ENCODE measurements at places on chromosomes 1 and 21.

DNA sequence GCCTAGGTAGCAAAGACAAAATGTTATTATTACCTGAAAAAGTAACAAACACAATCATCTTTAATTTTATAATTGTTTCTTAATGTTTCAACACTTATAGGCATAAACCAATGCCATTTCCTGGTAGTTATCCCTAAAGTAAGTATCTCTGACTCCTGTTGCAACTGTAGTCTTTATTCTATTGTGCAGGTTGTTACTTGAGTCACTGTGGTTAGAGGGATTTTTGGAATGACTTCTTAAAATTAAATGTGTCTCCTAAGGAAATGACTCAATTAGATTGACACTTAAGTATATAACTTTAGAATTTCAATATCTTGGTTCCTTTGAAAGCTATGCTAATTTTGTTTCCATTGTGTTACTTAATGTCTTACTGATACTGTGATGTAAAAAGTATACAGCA, 143.9 kb downstream of the PHTF1 start:
- no peak for DNase-seq

- DNase-seq, result no peak
These were observed at the start of gene EPHB2 for GRCh38 chr1:22710701-22711049. TSS of gene EPHB2 (plus strand) at chr1:22710839. CDS start at chr1:22710983, 144 bp downstream.

DNA sequence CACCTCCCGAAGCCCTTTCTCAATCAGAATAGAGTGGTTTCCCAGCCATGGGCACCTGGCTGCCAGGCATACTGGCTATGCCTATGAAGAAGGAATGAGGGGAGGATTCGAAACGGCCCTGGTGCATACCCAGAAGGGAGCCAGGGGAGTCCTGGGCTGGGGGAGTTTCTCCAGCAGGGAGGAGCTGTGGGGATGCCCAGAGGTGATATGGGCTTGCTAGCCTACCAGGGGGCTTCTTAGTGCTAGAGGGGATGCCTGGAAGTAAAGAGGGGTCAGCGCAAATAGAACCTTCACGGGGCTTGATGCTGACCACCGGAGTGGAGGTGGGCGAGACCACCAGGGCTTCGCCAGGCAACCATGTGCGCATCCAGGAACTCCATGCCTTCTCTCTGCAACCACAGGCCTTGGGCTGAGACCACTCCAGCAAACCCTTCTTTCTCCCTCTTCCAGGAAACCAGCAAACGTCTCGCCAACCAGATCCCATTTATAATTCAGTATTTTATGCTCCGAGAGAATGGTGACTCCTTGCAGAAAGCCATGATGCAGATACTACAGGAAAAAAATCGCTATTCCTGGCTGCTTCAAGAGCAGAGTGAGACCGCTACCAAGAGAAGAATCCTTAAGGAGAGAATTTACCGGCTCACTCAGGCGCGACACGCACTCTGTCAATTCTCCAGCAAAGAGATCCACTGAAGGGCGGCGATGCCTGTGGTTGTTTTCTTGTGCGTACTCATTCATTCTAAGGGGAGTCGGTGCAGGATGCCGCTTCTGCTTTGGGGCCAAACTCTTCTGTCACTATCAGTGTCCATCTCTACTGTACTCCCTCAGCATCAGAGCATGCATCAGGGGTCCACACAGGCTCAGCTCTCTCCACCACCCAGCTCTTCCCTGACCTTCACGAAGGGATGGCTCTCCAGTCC, 18.2 kb upstream of the MX1 start:
- no peak for DNase-seq

DNA sequence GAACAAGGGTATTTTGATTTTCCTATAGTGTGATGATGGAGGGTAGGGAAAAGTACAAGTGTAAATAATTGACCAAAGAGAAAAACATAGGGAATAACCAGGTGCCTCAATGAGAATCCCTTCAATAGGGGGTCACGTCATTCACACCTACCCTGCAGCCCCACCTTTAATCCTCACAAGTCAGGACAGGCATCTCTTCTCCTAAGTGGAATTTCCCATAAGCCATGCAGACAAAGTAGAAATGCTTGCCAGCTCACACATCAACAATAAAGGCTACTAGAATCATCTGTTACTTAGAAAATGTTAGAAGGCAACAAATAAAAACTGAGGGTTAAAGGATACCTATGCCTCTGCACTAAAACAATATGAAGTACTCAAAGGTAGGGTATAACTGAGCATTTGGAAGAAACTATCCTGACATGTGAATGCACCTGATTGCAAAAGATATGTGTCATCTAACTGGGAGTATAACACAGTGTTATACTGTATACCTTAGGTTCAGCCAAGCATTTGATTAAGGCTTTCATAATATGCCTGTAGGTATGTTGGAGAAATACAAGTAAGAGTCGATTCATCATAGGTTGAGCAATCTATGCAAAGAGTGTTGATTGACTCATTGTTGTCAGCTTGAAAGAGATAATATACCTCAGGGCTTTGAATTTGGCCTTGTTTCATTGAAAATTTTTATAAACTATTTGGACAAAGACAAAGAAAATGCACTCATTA, 32.4 kb upstream of the ATP1A1 start:
- no peak for DNase-seq

GRCh38 chr1:36154765-36155407, 1.1 kb upstream of the MAP7D1 start:
- DNase-seq, result peak; percentile 61

DNA sequence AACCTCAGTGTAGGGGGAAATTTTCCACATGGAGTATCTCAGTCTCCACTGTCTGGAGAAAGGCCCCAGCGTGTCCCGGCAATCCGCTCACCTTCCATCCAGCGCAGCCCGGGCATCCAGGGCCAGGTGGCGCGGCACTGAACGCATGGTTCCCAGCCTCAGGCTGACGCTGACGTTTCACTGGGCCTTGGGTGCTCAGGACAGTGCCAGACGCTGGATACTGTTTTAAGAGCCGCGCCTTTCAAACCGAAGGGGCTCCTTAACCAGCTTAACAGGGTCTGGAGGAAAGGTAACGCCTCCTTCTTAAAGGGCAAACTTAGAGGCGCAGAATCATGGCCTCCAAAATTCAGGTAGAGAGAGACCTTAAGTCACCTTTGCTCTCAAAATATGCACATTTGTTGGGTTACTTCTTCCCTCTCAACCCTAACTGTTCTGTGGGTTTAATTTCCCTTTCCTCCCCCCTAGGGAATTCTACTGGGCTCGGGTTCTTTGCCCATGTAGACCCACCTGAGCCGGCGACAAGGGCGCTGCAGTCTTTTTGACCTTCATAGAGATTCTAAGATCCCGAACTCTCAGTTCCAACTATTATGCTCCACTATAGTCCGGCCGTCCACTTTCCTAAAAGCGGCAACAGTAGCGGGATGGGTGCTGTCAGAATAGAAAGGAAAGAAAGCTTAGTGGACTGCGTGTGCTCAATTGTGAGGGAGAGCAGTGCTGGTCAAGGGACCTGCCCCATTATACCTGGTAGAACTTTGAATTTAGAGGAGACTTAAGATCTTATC, 3.5 kb upstream of the LHX9 start:
- no peak for DNase-seq

DNA sequence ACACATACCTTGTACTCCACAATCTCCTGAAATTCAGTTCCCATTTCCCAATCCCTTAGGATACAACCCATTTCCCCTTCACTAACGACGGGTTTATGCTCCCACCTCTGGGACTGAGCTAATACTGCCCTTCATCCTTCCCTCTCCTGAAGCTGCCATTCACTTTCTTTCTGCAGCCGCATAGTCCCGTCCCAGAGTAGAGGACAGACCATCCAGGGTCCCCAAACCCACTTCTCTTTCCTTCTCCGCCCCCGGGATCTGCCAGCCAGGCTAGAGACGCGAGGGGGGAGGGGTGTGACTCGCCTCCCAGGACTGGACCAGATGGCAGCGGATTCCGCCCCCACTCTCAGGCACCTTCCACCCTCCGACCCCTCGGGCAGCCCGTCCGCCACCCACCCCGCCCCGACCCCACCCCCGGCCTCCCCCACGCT, 679 bp downstream of the ABL2 start:
- DNase-seq, result peak; percentile 76

DNA sequence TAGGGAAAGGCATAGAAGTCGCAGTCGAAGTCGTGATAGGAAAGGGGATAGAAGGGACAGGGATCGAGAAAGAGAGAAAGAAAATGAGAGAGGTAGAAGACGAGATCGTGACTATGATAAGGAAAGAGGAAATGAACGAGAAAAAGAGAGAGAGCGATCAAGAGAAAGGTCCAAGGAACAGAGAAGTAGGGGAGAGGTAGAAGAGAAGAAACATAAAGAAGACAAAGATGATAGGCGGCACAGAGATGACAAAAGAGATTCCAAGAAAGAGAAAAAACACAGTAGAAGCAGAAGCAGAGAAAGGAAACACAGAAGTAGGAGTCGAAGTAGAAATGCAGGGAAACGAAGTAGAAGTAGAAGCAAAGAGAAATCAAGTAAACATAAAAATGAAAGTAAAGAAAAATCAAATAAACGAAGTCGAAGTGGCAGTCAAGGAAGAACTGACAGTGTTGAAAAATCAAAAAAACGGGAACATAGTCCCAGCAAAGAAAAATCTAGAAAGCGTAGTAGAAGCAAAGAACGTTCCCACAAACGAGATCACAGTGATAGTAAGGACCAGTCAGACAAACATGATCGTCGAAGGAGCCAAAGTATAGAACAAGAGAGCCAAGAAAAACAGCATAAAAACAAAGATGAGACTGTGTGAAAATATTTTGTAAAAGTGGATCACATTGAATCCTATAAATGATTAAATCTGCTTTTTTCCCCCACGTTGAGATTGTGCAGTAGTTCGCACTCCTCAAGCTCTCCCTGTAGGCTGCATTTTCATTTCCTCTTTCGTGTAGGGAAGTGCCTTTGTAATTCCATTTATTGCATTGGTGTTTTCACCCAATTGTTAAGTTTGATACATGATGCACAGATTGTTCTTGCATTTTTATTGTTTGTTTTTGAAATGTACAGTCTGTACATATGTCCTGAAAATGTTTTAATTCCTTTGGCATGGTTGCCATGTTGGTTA, 7.5 kb downstream of the PRPF38B start:
- peak; percentile 54 for DNase-seq

DNA sequence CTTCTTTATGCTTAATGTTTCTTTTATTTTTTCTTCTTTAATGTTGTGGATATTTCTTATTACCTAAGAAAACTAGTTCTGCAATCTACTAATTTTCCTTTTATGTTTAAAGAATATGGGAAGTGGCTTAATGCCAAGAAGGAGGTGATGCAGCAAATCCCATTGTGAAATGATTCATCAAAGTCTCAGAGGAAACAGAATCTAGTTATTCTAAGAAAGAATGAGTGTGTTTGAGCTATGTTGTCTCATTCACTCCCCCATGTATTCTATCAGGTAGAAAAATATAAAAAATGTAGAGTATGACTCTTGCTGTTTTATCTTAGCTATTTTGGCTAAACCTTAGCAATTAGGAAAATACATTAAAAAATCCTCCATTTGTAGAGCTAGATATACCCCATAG, 659.9 kb upstream of the RGS18 start:
- no peak for DNase-seq

DNA sequence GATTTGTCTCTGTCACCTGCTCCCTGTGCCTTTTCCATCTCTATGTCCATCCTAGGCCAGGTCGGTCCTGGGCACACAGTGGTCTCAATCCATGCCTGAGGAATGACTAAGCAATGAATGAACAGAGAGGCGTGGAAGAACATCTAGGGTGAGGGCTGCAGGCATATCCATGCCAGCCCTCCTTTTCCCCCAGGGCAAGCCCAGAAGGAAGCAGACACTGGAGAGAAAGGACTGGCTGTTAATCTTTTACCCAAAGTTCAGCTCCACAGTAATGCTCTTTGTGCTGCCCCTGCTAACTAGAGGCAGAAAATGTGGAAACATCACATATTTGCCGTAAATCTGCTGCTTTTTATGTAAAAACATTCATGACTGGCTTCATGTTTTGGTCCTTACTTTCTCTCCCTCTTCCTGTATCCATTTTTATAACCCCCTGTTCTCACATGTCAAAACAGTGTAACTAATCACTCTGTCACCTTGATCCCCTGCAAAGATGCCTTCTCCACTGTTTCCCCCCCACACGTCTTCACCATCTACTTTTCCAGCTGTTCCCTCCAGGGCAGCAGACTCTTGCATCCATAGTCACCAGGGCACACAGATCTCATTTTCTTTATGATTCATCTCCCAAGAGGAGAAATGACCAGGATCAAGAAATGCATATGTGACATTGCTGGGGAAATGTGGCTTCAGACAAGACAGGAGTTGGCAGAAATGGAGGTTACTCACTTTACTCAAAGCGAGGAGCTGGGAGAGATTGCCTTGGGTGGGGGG, 166.4 kb upstream of the PROX1 start:
- no peak for DNase-seq

GRCh38 chr1:19765623-19766022, 34.1 kb downstream of the TMCO4 start:
- DNase-seq, result peak; percentile 61

DNA sequence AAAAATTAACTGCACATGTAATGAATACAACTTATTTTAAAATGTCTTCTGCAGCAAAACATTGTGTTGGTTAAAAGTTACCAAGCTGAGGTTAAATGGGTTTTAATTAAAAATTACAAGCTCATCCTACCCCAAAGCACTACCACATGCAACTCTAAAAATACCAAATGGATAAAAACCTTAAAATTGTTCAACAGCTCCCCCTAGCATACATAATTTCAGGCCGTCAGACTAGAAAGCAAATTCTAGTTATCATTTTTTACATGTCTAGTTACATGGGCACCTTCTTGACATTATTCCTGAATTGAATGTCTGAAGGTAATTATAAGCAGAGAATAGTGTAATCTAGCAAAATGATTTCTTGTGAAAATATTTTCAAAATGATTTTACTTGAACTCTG, 176.5 kb downstream of the C1orf21 start:
- DNase-seq, result no peak

- DNase-seq, result no peak
These were observed 72.9 kb downstream of the CCDC185 start for GRCh38 chr1:223466151-223466550.

- DNase-seq, result no peak
These were observed 30.1 kb downstream of the KCNJ6 start for GRCh38 chr21:37886120-37886519.

- no peak for DNase-seq
These were observed 12.5 kb downstream of the MEAF6 start for GRCh38 chr1:37502104-37502503.

DNA sequence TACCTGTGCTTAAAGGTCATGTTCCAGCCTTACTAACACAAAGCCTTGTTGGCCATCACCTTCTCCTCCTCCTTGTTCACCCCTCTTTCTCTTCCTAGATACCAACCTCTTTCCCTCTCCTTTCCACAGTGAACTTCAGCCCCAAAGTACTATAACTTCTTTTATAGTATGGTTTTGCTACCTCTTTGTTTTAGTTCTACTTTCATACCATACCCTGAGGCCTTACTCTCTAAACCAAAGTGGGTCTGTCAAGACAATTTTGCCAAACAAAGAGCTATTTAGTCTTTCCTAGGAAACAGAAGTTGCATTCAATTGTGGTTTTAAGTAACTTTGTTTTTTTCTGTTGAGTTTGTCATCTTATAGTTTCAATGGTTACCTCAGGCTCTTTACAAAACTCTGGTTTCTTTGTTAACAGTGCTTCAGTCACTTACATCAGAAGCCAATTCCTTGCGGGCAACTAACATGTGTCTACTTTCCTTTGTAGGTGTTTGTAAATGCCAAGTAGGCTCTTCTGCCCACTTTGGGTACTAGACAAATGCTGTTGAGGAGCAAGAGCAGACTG, 623.9 kb upstream of the PKN2 start:
- DNase-seq, result no peak

GRCh38 chr1:244654108-244655038, 1.4 kb downstream of the DESI2 start:
- no peak for DNase-seq

- DNase-seq, result no peak
These were observed 64.6 kb upstream of the TARBP1 start for GRCh38 chr1:234543442-234544086.

- no peak for DNase-seq
These were observed 10.9 kb upstream of the CD101 start for GRCh38 chr1:116990612-116991151.
